ENCODE measurements at places on chromosomes 4 and X.

DNA sequence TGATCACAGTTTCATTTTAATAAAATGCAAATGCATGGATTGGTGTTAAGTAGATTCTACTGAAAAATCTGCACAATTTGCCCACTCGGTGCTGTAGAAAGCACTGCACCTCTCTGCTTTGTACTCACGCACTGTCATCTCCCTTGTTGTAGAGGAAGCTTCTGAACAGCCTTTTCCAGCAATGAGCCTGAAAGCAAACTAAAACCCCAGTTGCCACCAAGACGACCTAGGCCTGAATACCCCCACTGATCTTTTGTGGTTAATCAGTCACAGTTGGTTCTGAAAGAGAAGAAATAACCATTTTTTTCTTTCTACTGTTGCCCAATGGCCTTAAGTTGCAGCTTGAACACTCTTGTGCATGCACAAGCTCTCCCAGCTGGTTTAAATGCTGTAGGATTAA lies 229.8 kb downstream of the NLGN4X start:
- no peak for DNase-seq

DNA sequence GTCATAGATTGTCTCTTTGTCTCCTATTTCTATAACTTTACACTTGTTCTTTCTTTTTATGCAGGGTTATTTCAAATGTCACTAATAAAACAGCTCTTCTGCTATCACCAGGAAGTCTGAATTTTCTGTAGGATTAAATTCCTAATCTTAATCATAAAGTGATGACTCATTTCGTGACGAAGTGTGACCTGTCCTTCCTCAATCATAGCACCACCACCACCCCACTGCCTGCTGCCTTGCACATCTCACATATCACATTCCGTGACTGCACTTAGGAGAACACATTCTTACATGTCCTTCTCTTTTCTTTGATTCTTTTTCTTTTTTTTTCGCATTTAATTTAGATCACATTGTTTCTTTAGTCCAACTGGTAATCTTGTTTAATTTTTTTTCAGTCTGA lies 57.7 kb upstream of the UGT2B7 start:
- DNase-seq: no peak

GRCh38 chr4:142378179-142378578 lies 467.9 kb downstream of the INPP4B start:
- no peak for DNase-seq

DNA sequence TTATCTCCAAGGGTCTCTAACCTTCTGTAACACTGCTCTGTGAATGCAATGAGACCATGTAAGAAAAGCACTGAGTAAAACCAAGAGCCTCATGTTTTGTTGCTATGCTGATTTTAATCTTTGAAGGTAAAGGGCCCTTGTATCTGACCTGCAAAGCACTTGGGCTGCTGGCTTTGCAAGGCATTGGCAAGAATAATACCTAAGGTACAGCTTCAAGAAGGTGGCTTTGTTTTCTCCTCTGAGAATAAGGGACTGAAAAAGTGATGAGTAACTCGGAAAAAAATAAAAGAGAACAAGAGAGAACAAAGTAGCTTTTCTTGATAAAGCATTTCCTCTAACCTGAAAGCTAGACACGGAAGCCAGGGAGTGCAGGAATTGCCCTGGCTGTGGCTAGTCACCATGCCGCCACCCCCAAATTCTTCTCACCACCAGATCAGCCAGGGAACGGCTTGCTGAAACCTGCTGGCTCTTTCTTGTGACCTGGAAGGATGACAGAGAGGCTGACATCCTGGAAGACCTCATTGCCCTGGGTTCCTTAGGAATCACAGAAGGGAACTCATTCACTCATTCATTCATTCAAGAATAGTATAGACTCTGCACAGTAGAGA lies 41.8 kb upstream of the HS3ST1 start:
- DNase-seq: peak; percentile 26

DNA sequence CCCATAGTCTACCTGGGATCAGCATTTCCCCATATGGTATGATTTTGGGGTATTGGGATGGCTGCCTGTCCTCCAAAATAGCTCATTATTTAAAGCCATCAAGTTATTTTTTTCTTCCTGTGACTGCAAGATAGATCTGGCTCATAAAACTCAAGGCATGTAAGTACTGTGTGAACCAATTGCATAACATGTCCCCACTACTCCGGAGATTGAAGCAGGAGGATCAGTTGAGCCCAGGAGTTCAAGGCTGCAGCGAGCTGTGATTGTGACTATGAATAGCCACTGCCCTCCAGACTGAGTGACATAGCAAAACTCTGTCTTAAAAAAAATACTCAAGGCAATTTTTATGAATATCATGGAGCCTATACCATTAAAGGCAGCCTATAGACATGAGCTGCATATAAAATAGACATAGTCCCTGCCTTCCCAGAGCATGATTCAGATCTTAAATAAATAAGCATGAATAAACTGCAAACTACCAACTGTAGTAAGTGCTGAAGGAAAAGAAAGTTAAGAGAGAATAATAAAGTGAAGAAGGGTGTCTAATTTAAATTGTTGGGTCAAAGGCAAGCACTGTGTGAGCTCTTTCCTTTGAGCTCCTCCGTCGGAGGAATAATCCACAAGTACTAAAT lies 16.9 kb upstream of the MMAA start:
- no peak for DNase-seq

DNA sequence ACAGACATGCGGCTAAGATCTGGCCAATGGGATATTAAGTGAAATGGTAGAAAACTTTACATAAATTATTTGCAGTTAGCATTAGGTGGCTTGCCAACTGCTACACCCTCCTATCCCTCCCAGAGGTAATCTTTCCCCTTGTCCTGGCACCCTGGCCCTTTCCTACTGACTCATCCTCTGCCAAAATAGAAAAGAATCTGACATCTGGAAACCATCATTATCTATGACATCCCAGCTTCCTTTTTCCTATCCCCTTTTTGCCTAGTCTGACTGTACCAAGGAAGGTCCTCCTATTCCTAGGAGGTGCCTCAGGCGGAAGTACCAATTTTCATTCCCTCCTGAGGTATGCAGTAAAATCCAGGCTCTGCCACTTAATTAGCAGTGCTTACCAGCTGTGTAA lies 163.6 kb upstream of the KLF3 start:
- DNase-seq: no peak

DNA sequence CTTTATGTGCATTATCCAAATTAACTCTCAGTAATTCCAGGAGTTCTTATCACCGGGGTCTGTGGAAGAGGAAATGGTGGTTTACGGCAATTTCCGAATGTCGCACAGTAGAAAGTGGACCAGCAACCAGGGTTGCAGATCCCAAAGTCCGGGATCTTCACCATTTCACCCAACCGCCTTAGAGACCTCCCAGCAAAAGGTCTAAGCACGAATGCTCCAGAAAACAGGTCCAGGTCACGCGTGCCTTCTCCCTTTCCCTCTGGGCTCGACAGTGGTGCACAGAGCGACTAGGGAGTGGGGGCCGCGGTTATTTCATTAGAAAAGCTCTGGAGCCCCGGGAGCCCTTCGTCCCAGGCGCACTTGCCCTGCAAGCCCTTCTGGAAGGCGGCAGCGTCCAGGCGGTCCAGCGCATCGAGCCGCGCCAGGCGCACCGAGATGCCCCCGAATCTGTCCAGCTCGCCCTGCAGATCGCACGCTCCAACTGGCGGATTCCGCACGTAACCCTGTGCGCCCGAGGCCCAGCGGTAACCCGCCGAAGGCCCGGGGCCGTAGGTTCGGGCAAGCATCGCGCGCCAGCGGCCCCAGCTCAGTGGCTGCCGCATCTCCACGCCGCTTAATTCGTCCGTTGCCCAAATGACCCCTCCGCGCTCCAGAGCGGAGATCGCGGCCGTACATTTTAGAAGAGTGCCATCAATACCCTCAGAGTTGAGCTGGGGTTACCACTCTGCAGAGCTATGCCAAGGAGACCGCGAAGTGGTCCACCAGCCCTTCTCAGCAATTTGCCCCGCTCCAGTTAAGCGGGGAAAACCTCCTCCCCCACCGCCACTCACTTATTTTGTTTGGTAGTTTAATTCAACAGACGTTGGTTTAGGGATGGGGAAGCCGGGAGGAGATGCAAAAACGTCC lies at the start of gene NUDT6:
Gene NUDT6, minus strand, starts transcription at position 627 of the 906 bp plus-strand sequence. Its CDS starts 25 bp downstream, at position 602.
- DNase-seq: peak; percentile 73

GRCh38 chrX:125651426-125651825 lies 331.8 kb downstream of the TEX13C start:
- DNase-seq: no peak

- no peak for DNase-seq
Observed at GRCh38 chr4:7733201-7733600, 206.5 kb downstream of the AFAP1 start.

DNA sequence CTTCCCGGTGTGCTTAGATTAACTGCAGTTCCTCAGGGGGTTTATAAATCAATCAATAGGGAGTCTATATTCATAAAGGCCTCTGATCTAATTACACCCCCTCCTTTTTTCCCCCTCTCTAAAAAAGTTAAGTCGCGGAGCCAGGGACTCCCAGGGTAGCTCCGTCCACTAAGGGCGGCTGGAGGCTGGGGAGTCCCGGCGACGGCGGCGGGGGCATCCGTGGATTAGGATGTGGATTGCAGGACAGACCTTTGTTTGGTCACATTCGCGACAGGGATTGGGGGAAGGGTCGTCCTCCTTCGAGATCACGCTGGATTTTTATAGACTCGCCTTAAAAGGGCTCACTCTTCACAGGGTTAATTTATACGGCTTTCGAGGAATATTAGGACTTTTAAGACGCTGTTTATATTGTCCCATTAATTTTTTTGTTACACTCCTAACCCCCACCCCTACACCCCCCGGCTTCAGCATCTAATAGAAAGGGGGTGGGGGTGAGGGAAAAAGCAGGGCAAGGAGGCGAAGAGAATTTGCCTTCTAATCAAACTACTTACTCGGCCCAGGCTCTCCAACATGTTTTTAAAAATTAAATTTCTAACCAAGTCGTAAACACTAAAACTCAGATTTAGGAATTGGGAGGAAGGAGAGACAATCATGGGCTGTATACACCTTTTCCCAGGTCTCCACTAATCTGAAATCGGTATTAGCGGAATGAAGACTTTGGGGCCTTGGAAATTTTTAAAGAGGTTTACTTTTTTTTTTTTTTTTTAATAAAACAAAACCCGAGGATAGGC lies 8.5 kb downstream of the PITX2 start:
- no peak for DNase-seq

DNA sequence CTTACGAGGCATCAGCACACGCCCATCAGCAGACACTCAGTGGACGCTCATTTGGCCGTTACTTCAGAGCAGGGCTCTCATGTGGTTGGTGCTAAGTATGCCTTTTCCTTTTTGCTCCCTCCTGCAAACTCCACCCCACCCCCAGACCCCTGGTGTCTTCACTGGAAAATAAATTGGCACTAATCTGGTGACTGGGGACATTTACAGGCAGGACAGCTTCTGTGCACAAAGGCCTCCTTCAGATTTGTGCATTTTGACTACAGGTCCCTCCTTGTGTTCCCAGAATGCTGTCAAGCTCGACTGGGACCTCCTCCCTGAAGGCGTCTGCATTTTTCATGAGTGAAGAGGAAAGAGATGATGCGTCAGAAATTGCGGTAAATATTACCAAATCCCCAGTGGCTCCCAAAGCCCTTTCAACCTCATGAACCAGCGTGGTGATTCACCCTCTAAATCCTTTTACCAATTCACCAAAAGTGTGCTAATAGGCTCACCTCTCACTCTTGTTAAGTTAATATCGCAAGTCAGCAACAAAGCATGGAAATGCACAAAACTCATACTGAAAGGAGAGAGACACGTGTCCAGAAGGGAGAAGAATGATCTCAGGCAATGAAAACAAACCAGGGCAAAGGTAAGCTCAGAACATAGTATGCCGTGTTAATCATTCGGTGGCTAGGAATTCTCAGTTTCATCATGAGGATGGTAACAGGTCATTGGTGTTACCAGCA lies 119.0 kb downstream of the NKX6-1 start:
- DNase-seq: no peak

- peak; percentile 49 for DNase-seq
Observed at GRCh38 chr4:185634066-185634652, 98.9 kb upstream of the PDLIM3 start.

DNA sequence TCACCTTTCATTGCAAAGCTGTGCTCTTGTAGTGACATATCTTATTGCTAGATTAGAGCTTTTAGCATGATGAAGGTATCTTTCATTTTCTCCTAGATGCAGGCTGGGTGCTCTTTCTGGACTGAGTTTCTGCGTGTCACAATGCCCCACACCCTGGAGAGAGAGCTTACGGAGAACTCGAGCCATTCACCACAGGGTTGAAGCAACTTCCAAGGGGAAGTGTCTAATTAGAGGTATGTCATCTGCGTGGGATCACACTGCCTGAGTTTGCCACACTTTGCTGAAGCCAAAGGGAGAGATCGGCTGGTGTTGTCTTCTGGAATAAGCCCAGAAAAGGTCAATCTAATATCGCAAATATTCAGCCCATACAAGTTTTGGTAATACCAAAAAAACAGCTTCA lies 179.3 kb upstream of the MBNL3 start:
- no peak for DNase-seq

GRCh38 chr4:155696226-155696625 lies 29.6 kb downstream of the GUCY1A1 start:
- no peak for DNase-seq

GRCh38 chr4:38775326-38775725 lies 7.5 kb downstream of the TLR10 start:
- no peak for DNase-seq

GRCh38 chrX:30283456-30284200 lies 25.6 kb downstream of the NR0B1 start:
- no peak for DNase-seq

- DNase-seq: no peak
Observed at GRCh38 chrX:129108936-129109335, 414.4 kb downstream of the SMARCA1 start.

DNA sequence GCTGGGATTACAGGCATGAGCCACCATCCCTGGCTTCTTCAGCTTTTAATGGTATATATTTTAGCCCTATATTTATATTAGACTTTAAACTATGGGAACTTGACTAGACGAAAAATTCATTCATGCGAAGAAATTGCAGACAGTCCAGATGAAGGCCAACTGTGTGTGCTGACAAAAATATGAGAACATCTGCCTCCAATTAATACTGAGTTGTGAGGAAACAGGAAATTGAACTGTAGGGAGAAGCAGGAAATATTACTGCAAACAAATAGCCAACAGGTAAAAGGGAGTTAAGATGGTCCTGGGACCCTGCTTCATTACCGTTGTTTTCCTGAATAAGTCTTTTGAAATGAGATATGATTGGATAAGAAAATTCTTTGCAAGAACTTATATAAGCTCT lies 26.3 kb downstream of the MGARP start:
- no peak for DNase-seq

DNA sequence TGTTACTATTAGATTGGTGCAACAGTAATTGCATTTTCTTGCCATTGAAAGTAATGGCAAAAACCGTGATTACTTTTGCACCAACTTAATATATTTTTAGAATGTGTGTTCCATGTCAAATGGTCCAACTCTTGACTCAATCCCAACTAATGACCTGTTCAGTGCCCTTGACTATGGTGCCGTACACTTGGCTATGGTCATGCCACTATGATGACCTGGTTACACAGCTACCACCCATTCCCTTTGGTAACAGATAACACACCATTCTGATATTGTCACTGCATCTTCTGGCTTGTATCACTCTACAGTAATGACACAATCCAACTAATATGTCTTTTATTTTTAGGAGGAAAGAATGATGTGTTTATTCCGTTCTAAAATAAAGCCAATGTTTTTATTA lies 469.4 kb downstream of the DMD start:
- no peak for DNase-seq

- no peak for DNase-seq
Observed at GRCh38 chrX:107355533-107355932, 93.9 kb upstream of the FRMPD3 start.

- peak; percentile 61 for DNase-seq
Observed at GRCh38 chr4:130808492-130808891, 1712.5 kb downstream of the C4orf33 start.

GRCh38 chr4:168759321-168759720 lies 250.7 kb downstream of the CBR4 start:
- DNase-seq: no peak
